Tracheal epithelial cell (primary cell): ENCODE measurements at places on chromosomes 16 and 17. TPM values are rescaled to one million over a fixed set of nuclear protein-coding genes. Genes with fewer than 3 reads are reported as not detected.

MXRA7 gene
- 121 and 164 TPM in 2 replicates for total RNA-seq

PTGES3L gene
- 0.21 and 0.24 TPM in 2 replicates for total RNA-seq

ZNF48 gene
- 10.4 and 11.1 TPM in 2 replicates for total RNA-seq

LRRC59 gene
- 137 and 209 TPM in 2 replicates for total RNA-seq

MAPK7 gene
- 6.2 and 9.6 TPM in 2 replicates for total RNA-seq
